T-helper 17 cell (primary cell): ENCODE measurements at places on chromosomes 4 and X.

- DNase-seq, result no peak
These were observed 12.5 kb upstream of the HS3ST1 start for GRCh38 chr4:11441194-11441556.

- DNase-seq, result no peak
These were observed 13.4 kb downstream of the PHKA2 start for GRCh38 chrX:18970465-18970864.

DNA sequence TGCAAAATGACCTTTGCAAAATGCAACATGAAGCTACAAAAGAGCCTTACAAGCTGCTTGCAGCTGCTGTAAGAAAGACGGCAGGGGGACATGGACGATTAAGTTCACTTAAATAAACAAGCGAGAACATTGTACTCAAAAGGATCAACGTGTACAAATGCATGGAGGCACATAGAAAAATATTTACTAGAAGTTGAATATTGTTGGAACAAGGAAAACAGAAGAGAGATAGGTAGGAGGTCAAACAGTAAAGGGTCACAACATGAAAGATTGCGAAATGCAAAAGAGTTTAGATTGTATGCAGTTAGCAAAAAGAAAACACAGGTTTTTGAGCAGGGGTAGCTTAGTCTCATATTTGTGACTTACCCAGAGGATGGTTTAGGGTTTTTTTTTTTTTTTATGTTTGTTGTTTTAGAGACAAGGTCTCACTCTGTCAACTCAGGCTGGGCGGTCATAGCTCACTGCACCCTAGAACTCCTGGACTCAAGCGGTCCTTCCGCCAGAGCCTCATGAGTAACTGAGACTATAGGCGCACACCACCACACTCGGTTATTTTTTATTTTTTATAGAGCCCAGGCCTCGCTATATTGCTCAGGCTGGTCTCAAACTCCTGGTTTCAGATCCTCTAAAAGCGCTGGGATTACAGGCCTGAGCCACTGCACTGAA, 1.4 kb upstream of the PHF8 start:
- no peak for DNase-seq

DNA sequence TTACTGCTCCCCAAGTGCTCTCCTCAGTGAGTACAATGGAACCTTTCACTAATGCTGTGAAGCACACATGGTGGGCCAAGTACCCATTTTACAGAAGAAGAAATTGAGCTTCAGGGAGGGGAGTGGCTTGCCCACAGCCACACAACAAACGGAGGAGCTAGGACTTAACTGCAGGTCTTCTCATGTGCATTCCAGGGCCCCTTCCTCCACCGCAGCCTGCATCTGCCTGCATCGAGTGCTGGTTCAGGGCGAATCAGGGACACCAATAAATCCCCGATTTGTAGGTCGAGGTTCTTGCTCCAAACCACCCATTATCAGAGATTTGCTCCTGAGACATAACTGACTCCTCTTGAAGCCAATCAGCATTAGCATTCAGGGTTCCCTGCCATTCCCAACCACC, 100.9 kb downstream of the MAMLD1 start:
- no peak for DNase-seq

GRCh38 chrX:135740681-135741149, 27.3 kb downstream of the CT45A1 start:
- DNase-seq, result no peak
